ENCODE measurements at places on chromosomes 7 and 10. TPM values are rescaled to one million over a fixed set of nuclear protein-coding genes. Genes with fewer than 3 reads are reported as not detected.

PNLIP gene
- not detected for total RNA-seq

NACAD gene
- 3.6 TPM for total RNA-seq

LHFPL3 gene
- not detected for total RNA-seq

SPDYE1 gene
- total RNA-seq = not detected

TBXAS1 gene
- total RNA-seq = 2.2 TPM

DOCK1 gene
- 21.0 TPM for total RNA-seq

PLA2G12B gene
- total RNA-seq = not detected

Measured in bronchus fibroblast of lung (primary cell).